ENCODE measurements at places on chromosomes 5 and 9. TPM values are rescaled to one million over a fixed set of nuclear protein-coding genes. Genes with fewer than 3 reads are reported as not detected.

Gene ZBED3
- total RNA-seq: 0.90 TPM

Gene ANKRD20A1
- 0.27 TPM for total RNA-seq

Gene C9orf152
- total RNA-seq: not detected

Gene LAMC3
- 0.08 TPM for total RNA-seq

Gene CD180
- 0.09 TPM for total RNA-seq

Gene SV2C
- total RNA-seq: 0.08 TPM

Gene SPOCK1
- total RNA-seq: 174 TPM

Gene PCDHB12
- 0.18 TPM for total RNA-seq

DNA sequence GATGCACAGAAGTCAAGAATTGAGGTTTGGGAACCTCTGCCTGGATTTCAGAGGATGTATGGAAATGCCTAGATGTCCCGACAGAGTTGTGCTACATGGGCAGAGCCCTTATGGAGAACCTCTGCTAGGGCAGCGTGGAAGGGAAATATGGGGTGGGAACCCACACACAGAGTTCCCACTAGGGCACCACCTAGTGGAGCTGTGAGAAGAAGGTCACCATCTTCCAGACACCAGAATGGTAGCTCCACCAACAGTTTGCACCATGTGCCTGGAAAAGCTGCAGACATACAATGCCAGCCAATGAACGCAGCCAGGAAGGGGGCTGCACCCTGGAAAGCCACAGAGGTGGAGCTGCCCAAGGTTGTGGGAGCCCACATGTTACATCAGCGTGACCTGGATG lies 104.5 kb downstream of the STK32A start:
- DNase-seq: no peak

- DNase-seq: no peak
Observed at GRCh38 chr5:154761046-154761736, 6.0 kb downstream of the LARP1 start.

GRCh38 chr9:36025746-36026145 lies 11.0 kb upstream of the RECK start:
- DNase-seq: no peak

- no peak for DNase-seq
Observed at GRCh38 chr5:171773106-171773505, 12.5 kb upstream of the SMIM23 start.

- DNase-seq: no peak
Observed at GRCh38 chr5:80973027-80973426, 12.9 kb downstream of the RASGRF2 start.

GRCh38 chr9:101567725-101568350 lies 26.9 kb downstream of the PPP3R2 start:
- no peak for DNase-seq

- no peak for DNase-seq
Observed at GRCh38 chr5:6159832-6160430, 218.4 kb downstream of the MED10 start.

DNA sequence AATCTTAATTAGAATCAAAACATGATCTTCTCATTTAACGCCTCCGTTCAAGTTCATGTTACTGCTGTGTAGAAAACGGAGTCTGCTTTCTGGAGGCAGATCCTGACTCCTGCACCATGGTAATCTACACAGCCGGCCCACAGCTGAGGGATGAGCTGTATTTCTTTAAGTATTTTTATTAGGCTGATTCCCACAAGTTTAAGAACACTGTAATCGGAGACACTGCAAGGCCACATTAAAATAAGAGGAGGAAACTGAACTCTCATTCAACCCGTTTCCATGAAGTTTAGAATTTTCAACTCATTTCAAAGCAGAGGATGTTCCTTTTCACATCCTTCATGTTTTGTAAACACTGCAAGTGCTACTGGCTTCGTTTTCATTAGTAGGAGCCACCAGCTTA lies 372.2 kb downstream of the NFIB start:
- DNase-seq: no peak

- DNase-seq: peak; percentile 78
Observed at GRCh38 chr5:126015235-126016181, 407.7 kb upstream of the GRAMD2B start.

DNA sequence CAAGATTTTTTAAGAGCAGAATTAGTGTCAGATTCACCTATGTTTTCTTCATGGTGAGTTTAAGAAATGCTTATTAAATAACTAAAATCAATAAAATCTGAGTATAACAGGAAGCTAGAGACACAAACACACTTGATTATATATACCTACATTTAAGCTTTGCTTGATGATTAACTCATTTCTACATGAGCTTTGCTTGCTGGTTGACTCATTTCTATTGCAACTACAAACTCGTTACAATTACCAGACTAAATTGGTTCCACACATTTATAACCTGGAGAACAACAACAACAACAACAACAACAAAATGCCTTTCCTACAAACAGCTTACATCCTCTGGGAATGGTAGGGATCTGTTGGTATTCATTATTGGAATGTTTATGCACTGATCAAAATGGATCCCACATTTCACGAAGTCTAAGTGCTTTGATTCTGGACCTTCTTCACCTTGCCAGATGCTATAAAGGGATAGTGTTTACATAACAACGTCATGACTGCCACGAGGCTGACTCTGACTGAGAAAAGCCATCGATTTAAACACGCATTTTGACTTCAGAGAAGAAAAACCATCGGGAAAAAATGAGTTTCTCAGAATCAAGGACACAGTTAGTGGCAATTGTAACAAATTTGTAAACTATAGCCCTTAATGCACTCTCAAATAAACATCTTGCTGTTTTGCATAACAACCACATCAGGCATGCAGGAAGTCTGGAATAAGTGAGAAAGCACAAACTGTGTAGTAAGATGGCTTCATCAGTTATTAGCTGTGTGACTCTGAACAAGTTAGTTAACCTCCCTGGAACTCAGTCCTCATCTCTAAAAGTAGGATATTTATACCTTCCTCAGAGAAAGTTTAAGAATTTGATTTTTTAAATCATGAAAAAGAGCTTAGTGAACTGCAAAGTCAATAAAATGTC lies 49.8 kb downstream of the RASEF start:
- DNase-seq: no peak

GRCh38 chr5:133114933-133115310 lies 63.1 kb downstream of the HSPA4 start:
- DNase-seq: no peak

- DNase-seq: no peak
Observed at GRCh38 chr9:16075696-16076095, 522.9 kb downstream of the CCDC171 start.

DNA sequence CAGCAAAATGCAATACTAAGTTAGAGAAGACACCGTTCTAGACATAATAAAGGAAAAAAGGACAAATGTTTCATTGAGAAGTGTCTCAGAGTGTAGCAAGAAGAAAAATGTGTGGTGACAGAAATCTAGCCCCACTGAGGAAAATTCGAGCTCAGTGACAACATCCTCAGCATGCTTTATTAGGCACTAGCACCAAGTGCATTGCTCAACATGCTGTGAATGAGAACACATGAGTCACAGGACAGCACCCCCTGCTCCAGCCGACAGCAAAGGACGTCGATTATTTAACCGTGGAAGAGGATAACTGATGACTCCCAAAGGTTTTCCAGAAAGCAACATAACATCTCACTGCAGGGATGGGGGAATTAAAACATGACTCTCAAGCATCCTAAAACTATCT lies 182.7 kb downstream of the GNAQ start:
- peak; percentile 88 for DNase-seq

GRCh38 chr9:87346061-87346665 lies 151.5 kb upstream of the DAPK1 start:
- DNase-seq: peak; percentile 19

- DNase-seq: no peak
Observed at GRCh38 chr9:136765041-136765440, 723 bp upstream of the LCN15 start.

GRCh38 chr9:96061293-96061987 lies 185.9 kb downstream of the ERCC6L2 start:
- DNase-seq: peak; percentile 56

GRCh38 chr9:134252084-134252830 lies 74.0 kb upstream of the RXRA start:
- no peak for DNase-seq
